Hypothalamus (tissue), 51 donors: ENCODE measurements at places on chromosomes 3 and 15.

GRCh38 chr15:62474771-62475124 lies 309.7 kb upstream of the C2CD4B start:
- no peak for DNase-seq

GRCh38 chr3:158722108-158722507 lies 10.1 kb downstream of the RARRES1 start:
- DNase-seq = no peak

DNA sequence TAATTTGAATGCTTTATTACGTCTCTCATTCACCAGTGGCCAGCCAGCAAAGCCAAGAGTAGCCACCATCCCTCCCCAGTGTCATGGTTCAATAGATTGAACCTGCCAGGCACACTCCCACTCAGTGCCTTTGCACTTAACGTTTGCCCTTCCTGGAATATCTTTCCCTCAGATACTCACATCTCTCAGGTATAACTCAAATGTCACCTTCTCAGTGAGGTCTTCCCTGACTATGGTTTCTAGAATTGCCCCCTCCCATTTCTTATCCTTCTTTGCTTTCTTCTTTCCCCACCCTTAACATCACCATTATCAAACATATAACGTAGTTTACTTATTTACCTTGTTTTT lies 293.8 kb downstream of the LRTM1 start:
- no peak for DNase-seq

- DNase-seq = no peak
Measured at GRCh38 chr15:100234158-100235029, 107.4 kb downstream of the ADAMTS17 start.

GRCh38 chr3:54004335-54004734 lies 112.7 kb upstream of the SELENOK start:
- no peak for DNase-seq

DNA sequence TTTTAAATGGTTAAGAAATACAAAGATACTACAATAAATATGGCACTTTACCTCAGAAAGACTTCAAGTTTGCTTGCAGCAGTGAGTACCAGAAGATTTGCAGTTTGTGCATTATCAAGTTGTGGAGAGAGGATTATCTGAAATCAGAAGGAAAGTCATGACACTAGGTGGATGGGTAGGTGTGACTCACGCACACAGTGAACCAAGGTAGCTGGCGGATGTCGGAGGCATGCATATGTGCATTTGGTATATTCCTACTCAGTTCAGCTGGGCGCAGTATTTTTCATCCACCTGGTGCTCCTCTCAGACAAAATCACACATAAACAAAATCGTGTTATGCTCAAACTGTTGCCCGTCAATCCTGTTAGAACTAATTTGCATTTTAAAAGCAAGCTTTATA lies 351.0 kb downstream of the IGSF11 start:
- DNase-seq = no peak

- DNase-seq = no peak
Measured at GRCh38 chr3:173793963-173794362, 396.4 kb downstream of the NLGN1 start.

- no peak for DNase-seq
Measured at GRCh38 chr3:3448468-3448867, 269.0 kb upstream of the CRBN start.

DNA sequence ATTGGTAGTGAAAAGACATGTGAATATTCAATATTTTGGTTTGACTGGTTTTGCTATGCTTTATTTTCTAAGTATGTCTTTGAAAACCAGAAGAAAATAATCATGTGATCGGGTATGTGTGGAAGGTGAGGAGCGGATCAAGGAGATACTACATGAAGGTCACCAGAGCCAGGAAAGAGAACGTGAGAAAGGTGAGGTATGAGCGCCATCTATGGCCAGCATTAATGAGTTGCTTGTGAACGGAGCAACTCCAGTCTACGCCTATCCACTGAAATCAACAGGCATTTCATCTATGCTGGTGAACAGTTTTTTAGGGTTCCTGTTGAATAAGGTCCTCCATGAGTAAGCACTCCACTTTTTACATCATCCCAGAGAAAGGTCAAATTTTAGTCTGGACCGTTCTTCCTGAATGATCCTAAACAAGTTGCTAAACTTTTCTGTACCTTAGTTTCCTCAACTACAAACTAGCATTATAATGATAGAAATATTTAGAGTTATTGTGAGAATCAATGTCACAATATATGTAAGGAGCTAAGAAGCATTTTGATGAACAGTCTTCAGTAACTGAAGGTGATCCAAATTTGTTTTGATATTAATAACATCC lies 1435.2 kb upstream of the CADM2 start:
- DNase-seq = no peak

DNA sequence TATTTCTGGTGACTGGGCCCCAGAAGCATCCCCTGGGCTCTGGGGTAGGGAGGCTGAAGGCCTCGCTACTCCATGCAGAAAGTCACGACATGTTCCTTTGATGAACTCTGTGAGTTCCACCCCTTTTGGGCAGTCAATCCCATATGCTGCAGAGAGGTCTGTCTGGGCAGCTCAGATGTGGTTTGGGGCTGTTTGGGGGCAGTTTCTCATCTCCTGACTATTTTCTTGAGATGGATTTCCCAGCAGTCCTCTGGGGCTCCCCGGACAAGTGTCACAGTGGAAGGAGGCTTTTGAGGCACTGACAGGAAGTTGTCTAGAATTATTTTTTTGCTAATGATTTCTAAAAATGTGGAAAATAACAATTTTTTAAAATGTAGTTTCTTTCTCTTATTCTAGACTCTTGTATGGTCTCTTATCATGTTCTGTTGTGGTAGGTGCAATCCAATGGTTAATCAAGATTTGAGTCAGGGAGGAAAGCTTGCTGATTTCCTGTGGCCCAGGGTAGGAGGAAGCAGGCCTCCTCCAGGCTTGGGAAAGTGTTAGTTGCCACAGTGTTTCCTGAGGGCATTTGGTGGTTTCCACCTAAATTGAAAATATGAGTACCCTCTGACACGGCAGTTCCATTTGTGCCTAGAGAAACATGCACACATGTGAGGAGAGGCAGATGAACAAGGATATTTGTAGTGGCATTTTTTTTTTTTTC lies 19.9 kb upstream of the TATDN2 start:
- no peak for DNase-seq

DNA sequence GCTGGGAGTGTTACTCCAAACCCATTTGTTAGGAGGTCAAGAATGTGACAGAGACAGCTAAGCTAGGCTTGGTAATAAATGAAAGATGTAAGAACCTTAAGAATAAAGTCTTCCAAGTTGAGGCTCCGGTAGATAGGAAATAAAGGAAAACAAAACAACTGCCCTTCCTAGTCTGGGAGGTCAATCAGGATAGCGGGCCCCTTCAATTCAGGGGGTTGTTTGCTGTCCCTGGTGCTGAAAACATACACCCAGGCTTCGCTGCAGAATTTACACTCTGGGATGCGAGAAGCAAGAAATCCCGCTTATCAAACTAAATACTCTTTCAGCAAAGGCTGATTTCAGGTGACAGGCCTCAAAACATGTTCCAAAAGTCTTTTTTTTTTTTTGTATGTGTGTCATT lies 393.4 kb downstream of the NTRK3 start:
- DNase-seq = no peak

- DNase-seq = no peak
Measured at GRCh38 chr3:180402471-180403073, 199.4 kb upstream of the TTC14 start.

GRCh38 chr15:80804970-80805495 lies 25.9 kb downstream of the CEMIP start:
- DNase-seq = no peak

DNA sequence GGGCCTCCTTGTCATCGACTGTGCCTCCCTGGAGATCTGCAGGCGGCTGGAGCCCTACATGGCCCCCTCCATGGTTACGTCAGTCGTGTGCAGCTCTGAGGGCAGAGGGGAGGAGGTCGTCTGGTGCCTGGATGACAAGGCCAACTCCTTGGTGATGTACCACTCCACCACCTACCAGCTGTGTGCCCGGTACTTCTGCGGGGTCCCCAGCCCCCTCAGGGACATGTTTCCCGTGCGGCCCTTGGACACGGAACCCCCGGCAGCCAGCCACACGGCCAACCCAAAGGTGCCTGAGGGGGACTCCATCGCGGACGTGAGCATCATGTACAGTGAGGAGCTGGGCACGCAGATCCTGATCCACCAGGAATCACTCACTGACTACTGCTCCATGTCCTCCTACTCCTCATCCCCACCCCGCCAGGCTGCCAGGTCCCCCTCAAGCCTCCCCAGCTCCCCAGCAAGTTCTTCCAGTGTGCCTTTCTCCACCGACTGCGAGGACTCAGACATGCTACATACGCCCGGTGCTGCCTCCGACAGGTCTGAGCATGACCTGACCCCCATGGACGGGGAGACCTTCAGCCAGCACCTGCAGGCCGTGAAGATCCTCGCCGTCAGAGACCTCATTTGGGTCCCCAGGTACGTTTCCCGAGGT lies 146.5 kb downstream of the LRRK1 start:
- no peak for DNase-seq

DNA sequence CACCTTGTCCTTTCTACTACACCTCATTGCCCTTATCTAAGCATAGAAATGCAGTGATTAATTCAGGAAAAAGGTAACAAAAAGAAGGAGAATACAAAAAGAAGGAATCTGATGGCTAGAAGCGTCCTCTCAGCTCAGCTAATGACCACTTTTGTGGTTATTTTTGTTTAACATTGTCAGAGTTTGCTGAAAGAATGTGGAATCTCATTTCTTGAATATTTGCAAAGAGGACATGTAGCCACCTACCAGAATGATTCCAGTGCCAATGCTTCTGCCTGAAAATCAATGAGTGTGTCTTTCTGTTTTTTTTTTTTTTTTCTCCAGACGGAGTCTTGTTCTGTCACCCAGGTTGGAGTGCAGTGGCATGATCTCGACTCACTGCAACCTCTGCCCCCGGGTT lies 24.5 kb downstream of the NANOGP8 start:
- DNase-seq = no peak

DNA sequence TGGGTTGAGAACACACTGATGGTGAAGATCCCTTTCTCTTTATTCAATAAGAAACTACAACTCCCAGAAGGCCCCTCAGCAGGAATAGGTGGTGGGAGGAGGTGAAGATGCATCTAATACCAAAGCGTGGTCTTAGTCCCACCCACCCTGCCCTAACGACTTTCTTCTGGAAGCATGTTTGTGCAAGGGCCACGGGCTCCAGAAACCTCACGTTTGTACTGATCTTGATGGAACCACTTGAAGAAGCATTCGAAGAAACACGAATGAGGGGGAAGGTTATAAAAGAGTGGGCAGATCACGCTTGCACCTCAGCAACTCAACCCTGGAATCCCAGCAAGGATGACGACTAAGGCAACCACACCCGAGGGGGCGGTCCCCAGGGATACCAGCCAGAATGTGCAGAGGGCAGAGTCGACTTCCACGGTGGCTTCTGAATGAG lies 10.6 kb upstream of the SLC25A36 start:
- no peak for DNase-seq

GRCh38 chr3:173660645-173661299 lies 263.2 kb downstream of the NLGN1 start:
- DNase-seq = no peak

DNA sequence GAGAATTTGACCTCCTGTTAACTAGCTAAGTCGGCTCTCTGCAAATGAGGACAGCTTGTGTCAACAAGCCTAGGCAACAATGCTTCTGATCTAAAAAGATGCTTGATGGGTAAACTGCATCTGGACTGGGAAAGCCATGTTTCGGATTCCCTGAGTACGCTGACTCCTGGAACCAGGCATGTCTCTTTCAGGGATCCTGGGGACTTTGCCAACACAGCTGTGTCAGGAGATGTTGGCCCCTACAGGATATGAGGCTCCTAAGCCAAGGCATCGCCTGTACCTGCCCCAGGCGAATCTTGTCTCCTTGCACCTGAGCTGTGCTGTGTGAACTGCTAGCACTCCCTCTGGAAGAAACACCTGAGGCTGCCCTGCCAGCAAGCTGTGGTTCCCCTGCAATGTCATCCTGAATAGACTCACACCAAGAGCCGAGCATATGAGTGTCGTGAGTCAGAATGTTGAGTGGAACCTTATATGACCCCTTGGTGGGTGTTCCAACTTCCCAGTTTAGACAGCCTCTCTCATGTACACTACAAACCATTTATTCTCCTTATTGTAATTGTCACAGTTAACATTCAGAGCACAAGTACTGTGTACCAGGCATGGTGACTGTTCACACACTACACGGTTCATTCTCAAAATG lies 17.0 kb downstream of the EOGT start:
- no peak for DNase-seq

GRCh38 chr3:4711680-4711992 lies 218.5 kb downstream of the ITPR1 start:
- DNase-seq = no peak

- DNase-seq = no peak
Measured at GRCh38 chr3:27590437-27591298, 106.5 kb upstream of the SLC4A7 start.

- DNase-seq = no peak
Measured at GRCh38 chr3:149101641-149102040, 15.3 kb upstream of the HLTF start.

- no peak for DNase-seq
Measured at GRCh38 chr15:75163150-75163564, 38.5 kb upstream of the C15orf39 start.

DNA sequence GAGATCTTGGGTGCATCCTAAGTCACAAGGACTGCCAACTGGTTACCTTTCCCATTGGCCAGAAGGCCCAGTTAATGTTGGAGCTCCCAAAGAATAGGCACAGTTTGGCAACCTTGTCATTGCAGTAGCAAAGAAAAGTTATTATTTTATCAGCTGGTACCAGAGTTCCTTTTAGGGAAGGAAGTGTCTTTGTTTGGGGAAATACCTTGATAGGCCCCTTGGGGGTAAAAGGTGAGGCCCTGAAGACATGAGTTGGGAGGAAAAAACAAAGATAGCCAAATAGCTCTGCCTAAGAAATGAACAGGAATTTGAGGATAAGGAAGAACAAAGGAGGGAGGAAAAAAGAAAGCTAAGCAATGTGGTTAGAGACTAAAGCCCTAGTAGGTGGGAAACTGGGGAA lies 85.8 kb downstream of the ANP32A start:
- no peak for DNase-seq

DNA sequence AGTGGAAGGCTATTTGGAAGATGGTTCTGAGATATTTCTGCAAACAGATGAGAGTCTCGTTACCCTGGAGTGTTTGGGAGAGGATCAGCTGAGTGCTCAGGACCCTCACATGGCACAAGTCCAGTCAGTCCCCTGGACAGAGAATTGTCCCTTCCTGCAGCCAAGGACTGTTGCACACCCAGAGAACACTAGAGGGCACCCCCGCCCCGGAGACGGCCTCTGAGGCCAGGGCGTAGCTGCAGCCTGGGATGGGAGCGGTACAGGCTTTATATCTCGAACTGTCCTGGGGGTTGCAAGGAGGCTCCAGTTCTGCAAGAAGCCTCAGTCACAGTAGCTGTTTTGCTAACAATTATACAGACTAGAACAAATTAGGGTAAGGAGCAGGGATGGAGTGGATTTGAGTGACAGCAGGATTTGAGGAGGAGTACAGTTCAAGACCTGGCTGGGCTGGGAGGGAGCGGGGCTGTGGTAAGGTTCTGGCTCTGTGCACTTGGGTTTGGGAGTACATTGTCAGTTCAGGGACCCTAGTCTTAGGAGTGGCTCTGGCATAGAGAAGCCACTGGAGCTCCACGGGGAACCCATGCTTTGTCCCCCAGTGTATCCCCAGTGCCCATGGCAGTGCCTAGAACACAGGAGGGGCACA lies 67.6 kb upstream of the HACD2 start:
- peak; percentile 65 for DNase-seq
